KG1 (cell line): ENCODE measurements at places on chromosomes 2 and 18.

DNA sequence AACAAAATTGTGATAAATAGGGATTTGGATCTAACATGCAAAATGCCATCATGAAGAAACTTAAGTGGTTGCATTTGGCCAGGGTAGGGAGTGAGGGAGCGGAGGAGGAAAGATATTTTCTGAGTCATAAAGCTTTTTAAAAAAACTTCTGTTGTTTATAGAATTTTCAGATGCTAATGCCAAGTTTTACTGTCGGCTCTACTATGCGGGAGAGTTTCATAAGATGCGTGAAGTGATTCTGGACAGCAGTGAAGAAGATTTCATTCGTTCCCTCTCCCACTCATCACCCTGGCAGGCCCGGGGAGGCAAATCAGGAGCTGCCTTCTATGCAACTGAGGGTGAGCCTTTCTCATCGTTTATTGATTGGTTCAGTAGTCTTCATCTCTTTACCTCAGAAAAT lies 56.0 kb upstream of the PTH2R start:
- no peak for DNase-seq

GRCh38 chr18:58970943-58971790 lies 106.5 kb downstream of the ZNF532 start:
- no peak for DNase-seq

GRCh38 chr2:10054424-10054823 lies 11.1 kb downstream of the KLF11 start:
- DNase-seq, result no peak

DNA sequence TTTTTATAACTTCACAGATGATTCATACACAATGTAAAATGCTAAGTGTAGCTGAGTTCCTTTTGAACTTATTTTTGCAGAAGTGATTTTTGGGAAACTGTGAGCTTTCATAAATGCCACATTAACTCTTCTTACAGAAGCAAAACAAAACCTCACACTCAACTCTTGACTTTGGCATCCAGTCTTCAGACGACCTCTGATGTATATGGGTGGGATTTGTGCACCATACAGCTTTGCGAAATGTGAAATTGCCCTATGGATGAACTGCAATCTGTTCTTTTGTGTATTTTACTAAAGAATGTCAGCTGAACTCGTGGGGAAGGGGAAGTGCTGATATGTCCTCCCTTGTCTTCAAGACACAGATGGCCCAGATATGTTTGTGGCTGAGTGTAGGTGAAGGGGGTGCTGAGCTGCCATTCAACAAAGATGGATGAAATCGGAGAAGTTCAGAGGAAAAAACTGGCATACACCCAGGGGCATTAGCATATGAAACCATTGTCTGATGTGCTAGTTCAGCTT lies 218.3 kb downstream of the PTGR3 start:
- peak; percentile 31 for DNase-seq

- DNase-seq, result no peak
Observed at GRCh38 chr18:7830468-7830867, 263.4 kb downstream of the PTPRM start.

- DNase-seq, result no peak
Observed at GRCh38 chr2:195322324-195322723, 334.7 kb upstream of the SLC39A10 start.

GRCh38 chr18:75269696-75270095 lies 59.1 kb downstream of the TSHZ1 start:
- DNase-seq, result no peak
